ENCODE measurements at places on chromosomes 3 and 15.

DNA sequence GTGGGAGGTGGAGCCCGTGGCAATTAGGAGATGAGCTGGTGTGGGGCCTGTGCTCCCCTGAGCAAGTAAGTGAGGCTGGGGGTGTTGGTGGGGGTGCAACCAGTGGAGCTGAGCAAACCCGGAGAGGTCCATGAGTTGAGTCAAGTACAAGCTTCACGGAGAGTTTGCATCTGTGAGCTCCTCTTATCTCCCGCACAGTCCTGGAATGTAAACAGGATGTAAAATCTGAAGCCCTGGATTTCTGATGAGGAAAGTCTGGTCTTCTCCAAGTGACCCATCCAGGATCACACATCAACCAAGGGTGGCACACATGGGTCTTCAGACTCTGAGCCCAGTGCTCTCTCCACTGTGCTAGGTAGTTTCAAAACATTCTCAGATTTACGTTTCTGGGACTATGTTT, 67.8 kb downstream of the LSM3 start:
- DNase-seq: no peak

- no peak for DNase-seq
Observed at GRCh38 chr3:34444137-34444536, 645.7 kb downstream of the PDCD6IP start.

DNA sequence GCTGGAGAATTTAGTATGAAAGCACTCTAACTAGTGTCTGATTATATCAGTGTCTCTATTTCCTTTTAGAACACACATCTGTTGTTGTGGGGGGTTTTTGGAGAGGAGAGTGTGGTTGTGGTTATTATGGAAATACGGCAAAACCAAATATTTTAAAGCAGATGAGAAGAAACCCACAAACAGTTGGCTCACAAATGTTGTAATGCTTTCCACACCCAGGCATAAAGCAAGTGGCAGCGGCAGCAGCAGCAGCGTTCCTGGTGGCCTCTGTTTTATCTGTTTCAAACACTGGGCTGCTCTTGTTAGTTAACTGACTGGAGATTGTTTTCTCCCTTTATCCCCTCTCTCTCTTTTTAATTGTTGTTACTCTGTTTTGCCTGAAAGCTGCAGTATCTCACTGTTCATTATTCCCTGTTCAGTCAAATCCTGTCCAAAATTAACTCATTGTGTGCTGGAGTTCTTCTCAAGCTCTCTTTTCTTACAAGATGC, 1045.5 kb upstream of the NR2F2 start:
- DNase-seq: no peak

- DNase-seq: no peak
Observed at GRCh38 chr3:51063053-51063452, 322.0 kb upstream of the MANF start.

DNA sequence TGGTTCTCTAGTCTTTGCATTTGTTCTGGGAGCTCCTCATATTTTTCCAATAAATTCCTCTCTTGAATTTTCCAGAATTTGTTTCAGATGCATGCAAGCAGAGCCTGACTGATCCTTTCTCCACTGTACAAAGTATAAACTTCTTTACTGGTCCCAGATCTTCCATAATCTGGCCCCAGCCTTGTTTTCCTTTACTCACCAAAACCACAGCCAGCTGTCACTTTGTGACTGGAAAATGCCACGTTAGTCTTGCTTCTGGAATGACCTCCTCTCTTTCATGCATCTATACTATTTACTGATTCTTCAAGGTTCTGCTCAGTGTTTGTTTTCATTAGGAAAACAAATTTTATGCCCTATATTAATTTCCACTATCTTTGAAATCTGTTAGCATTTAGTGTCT, 60.4 kb upstream of the SPPL2A start:
- no peak for DNase-seq

DNA sequence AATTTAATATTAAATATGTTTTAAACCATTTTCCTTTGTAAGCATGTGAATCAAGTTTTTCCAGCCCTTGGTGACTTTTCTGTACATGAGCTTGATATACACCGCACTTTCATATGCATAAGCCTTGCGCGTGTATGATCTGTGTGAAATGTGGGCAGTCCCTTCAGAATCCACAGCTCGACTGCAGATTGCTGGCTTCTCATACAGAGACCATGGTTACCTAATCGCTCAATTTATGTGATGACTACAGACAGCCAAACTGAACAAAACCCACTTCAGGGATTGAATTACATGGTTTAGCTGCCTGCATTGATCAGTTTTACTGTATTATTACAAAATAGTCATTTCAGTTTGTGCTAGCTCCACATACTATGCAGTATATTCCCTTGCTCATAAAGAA, 212.3 kb upstream of the NECTIN3 start:
- no peak for DNase-seq

GRCh38 chr15:63198371-63199250, 9.2 kb downstream of the RAB8B start:
- DNase-seq: no peak

- DNase-seq: no peak
Observed at GRCh38 chr3:46030626-46031025, 3.3 kb upstream of the XCR1 start.

- no peak for DNase-seq
Observed at GRCh38 chr3:154144825-154145465, 23.8 kb downstream of the ARHGEF26 start.

GRCh38 chr15:48866141-48866563, 11.8 kb upstream of the EID1 start:
- no peak for DNase-seq

- no peak for DNase-seq
Observed at GRCh38 chr3:53274938-53275605, 19.2 kb upstream of the TKT start.

DNA sequence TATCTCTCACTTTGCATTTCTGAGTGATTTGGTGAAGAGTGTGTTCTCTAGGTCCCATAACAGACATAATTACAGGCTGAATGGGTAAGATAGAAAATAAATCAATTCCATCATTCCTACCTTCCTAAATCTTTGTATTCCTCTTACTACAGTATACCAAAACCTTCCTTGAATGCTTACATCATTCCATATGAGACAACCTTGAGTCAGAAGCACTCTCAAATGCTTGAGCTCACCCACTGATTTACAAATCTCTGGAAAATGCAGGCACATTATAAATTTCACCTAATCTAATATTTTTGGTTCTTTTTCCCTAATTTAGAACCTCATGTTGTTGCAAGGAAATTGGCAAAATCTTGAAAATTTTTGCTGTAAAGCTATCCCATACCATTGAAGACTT, 239.1 kb downstream of the CBLB start:
- DNase-seq: no peak

DNA sequence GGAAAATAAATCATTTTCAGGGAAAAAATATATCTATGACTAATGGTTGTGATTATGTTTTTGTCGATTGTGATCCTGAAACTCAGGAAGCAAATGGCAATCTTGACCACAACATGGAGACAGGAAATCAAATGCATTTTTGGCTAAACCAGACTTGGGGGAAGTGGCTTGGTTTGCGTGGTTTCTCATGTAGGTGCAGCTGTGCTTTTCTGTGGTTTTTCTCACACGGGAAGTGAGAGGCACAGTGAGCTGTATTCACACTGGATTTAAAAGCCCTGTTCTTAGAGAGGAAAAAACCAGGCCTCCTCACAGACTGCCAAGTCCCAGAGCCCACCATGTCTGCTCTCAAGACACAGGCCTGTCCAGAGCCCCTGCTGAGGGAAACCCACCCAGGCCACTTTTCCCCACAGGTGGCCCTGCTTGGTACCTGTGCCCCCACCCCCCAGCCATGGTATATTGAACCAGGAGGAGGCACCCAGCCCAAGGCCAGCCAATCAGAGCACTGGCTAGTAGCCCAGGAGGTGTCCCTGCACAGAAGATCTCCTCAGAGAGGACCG, 46.1 kb downstream of the BTD start:
- no peak for DNase-seq

DNA sequence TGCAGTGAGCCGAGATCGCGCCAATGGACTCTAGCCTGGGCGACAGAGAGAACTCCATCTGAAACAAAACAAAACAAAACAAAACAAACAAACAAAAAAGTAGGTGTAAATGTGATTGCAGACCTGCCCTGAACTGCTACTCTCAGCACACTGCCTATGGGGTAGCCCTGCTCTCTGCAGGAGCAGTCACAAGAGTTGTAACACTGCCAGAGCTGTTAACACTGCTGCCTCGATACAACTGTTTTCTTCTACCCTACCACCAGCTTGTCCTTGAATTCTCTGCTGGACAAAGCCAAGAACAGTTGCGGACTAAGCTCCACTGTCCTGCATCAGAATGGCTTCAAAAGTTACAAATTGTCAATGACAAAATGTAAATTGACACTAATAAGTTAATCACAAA, 89.3 kb downstream of the ALCAM start:
- DNase-seq: no peak

GRCh38 chr3:82474711-82475110, 713.3 kb upstream of the GBE1 start:
- no peak for DNase-seq

DNA sequence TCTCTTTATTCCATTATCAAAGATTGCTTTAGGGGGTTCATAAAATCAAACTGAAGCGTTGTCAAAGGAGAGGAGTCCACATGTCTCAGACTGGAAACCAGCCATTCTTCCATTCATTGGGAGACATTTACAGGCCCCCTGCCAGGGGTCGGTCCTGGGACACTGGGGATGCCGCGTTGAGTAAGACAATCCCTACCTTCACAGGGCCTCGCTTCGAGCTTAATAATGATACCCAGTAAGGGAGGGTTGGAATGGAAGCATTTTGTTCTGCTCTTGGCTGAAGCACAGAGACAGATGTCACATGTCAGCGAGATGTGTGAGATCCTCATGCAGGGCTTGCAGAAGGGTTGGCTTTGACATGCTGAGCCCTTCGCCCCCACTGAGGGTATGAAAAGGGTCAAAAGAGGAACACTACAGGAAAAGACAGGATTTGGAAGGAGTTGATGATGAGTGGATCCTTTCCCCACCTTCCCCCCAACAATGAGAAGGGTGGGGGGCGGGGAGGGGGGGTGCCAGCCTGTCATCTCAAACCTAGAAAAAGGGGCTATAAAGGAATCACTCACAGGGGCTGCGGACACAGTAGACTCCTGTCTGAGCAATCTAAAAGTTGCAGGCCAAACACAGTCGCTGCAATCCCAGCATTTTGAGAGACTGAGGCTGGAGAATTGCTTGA, 25.6 kb upstream of the ARL8B start:
- no peak for DNase-seq

- DNase-seq: no peak
Observed at GRCh38 chr3:111954228-111954990, 24.4 kb upstream of the ABHD10 start.

GRCh38 chr15:93321881-93322282, 232.9 kb upstream of the RGMA start:
- no peak for DNase-seq

DNA sequence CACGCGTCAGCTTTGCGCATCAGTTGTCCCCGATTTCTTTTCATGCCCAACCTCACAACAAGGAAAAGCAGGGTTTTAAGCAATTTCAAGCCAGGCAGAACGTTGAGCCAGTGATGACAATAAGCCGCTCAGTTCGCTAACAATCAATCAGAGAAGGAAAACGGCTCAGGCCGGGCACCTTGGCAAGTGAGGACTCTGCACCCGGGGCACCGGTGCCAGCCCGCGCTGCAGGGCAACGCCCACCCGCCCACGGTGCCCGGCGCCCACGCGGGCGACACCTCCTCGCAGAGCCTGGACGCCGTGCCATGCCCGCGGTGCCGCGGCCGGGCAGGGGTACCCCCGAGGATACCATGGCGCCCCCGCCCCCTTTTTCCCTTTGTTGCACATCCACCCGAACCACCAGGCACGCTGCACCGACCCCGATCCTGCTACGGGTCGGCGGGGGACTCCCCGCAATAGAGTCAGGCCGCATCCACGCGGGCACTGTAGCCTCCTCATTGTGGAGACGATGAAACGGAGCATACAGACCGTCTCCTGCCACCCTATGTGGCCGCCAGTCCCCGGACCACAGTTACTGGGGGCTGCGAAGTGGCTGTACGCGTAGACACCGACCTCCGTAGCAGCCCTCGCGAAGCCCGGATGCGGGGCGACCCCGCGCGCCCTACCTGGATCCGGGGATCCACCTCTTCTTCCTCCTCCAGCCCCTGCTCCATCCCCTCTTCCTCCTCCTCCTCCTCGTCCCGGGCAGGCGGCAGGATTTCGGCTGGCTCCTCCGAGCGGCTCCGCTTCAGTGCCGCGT, 581 bp downstream of the SH3BP5 start:
- DNase-seq: no peak

GRCh38 chr3:134659391-134660045, 8.7 kb upstream of the KY start:
- no peak for DNase-seq

GRCh38 chr3:4351164-4351855, 48.1 kb downstream of the SETMAR start:
- DNase-seq: no peak

DNA sequence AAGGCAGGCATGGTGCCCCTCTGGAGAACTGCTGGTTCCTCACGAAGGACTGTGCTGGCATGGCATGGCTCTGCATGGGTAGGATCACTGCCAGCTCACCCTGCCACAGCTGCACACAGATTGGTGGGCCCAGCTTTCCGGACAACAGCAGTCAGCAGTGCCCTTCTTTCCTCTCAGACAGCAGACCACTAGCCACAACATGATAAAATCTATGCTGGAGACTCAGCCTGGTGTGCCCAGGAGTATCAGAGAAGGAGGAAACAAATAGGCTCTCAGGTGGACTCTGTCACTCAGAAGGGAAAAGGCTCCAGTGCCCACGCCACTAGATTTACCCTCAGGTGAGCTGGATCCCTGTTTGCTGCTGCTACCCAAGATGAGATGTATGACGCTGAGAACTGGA, 4.9 kb downstream of the NMNAT3 start:
- DNase-seq: no peak

DNA sequence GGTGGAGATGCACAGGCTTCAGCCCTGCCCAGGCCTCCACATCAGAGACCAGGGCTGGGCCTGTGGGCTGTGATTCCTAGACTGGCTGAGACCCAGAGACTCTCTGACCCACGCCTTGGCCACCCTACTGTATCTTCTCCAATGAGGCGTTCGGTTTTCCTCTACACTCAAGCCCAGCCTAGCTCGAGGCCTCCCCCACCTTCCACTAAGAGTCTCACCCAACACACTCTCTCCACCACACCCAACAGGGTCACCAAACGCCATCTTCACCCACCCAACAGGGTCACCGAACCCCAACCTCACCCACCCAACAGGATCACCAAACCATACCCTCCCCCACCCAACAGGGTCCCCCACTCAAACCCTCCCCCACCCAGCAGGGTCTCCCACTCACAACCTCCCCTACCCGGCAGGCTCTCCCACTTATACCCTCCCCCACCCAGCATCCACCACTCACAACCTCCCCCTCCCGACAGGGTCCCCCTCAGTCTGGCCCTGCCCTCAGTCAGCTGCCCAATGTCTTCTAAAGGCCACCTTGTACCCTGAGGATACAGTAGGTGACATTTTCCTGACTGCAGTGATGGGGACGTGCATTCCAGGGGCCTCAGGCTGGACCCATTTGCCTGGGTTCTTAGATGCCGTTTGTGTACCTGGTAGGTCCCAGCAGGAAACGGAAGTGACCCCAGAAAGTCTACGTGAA, 20.4 kb downstream of the CFAP100 start:
- no peak for DNase-seq

GRCh38 chr15:24861014-24861690, 93.6 kb upstream of the SNRPN start:
- DNase-seq: no peak

- peak; percentile 74 for DNase-seq
Observed at GRCh38 chr15:34708422-34708821, 46.4 kb downstream of the GJD2 start.

Measured in COR-L47 (cell line).